ENCODE measurements at places on chromosomes 11 and 22.

GRCh38 chr11:69238573-69239351 is 55.2 kb upstream of the MYEOV start:
- no peak for DNase-seq

DNA sequence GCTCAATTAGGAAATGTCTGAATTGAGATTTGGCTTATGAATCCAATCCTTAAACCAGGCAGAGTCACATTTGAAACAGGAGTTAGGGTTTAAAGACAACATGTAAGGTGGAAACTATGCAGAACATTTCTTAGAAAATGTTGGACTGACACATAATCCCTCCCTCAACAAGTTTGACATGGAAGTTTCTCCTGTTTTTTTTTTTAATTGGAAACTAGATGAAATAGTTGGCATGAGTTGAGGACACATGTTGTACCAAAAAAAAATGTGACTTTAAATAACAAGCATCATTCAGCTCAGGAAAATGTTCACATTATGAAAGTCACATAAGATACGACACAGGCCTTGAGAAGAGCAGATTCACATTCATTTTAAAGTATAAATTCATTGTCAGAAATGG is 154.9 kb upstream of the DDI1 start:
- DNase-seq: no peak

- DNase-seq: no peak
These were observed 2.4 kb upstream of the OR10V1 start for GRCh38 chr11:59716051-59716450.

DNA sequence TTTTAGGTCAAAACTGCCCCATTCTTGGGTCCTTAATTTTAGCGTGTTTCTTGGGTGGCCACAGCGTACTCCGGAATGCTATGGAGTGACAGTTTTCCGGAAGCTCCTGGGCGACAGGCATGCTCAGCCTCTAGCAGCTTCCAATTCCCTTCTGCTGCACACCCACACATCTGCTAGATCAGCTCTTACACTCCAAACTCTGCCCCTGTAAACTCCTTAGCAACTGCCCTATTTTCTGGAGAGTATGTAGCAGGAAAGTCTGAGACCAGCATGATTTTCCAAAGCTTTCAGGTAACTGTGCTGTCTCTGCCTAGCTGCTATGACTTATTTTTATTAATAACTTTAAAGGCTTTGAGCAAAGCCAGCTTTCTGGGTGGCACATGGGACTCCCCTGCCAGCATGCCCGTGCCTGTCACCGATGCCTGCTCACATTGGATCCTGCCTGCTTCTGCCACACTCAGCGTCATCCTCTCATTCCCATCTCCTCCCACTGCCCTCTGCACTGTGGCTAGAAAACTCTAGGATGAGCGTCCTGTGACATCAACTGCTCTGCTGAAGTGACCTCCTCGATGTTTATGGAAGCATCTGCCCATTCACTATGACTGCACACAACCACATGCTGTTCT is 17.3 kb downstream of the TOLLIP start:
- DNase-seq: no peak

DNA sequence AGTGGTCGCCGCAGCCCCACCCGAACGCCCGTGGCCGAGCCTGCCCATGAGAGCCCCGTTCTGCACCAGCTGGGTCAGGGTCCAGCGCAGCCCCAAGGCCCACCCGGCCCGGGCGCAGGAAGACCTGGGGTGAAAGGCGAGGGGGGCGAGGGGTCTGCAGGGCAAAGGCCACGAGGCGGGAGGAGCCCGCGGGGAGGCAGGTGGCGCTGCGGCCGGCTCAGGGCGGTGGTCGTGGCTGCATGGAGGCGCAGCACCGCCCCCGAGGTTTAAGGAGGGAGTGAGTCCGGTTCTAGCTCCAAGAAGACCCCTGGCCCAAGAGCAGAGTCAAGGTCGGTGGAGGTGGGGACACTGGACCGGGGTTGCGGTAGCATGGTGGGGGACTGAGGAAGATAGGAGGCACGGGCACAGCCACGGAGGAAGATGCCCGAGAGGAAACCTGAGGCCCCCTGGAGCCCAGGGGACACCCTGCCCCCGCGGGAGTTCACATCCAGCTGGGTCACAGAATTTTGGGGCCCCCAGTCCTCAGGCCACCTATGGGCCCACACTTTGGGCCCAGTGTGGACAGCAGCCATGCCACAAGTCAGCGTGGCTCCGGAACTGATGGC is 514 bp upstream of the HDAC10 start:
- no peak for DNase-seq

DNA sequence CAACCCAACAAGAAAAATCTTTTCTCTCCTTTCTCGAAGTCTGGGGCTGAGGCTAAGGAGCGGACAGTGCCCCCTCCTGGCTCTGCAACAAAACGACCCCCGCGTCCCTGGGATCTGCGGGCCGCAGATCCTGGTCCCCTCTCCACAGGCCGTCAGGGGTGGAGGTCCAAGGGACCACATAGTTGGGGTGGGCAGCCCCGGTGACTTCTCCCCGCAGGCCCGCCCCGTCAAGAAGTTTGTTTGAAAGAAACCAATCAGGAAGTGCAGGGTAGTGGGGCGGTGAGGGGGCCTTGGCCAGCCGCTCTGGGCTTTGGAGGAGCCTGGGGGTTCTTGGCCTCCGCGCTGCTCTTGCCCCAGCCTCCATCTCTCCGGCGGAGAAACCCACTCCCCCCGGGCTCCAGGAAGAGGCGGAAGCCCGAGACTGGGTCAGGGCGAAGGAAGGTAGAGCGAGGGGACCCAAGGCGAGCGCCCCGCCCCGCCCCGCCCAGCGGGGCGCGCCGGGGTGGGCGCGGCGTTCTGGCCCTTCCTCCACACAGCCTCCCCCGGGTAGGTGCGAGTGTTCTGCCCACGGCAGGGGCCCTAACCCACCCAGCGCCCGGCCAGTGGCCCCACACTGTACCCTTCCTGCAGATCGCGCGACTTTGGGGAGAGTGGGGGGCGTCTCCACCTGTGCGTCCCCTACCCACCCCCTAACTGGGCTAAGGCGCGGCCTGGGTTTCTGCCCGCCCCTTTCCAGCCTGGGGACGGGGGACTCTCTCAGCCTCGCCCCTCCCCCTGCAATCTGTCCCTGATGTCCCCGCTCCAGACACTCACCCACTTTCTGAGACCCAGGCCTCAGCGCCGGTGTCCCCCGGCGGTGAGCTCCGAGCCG is 1.3 kb downstream of the TP53I11 start:
- DNase-seq: no peak

DNA sequence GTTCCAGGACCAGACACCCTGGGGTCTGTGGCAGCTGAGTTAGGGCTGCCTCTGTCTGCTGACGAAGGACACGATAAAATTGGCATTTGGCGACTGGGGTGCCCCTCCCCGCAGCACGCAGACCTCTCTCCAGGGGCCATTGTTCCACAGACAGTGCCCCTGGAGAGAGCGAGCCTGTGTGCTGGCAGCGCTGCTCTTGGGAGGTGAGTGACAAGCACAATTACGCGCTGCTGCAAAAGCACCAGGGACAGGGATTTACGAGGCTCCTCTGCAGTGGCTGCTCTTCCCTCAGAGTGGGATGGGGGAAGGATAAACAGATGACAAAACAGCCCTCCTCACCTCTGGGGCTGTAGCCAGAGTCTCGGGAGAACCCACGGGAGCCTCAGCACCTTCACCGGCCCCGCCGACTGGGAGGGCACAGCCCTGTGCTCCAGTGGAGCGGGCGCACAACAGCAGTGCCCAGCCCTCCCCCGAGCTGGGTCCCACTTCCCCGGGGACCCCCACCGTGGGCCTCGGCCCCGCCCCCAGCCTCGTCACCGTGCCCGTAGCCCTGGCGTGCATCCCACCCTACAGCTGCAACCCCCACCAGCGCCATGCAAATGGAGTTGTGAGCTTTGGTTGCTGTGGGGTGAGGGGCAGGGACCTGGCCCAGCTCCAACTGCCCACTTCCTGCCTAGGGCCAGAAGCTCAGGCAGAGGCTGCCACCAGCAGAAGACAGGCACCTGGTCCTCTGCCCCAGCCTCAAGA is 19.6 kb downstream of the CHID1 start:
- no peak for DNase-seq

GRCh38 chr22:49039625-49040024 is 788.0 kb downstream of the BRD1 start:
- no peak for DNase-seq

DNA sequence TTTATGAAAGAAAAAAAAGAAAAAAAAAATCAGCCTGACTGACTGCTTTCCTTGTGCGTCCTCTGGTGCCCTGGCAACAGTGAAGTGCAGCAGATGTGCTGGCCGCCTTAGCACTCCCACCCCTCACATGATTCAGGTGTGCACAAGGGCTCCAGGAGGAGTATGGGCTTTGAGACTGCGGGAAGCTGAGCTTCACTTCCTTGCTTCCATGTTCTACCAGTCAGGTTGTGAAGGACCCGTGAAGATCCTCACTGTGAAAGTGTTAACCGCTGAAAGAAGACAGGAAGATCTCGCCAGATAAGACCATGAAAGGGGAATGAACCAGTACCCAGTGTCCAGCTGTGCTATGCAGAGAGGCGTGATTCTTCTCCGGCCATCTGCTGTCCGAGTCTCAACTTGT is 48.2 kb downstream of the HIRA start:
- no peak for DNase-seq

- DNase-seq: no peak
These were observed 118.2 kb downstream of the DSCAML1 start for GRCh38 chr11:117678658-117679406.

GRCh38 chr11:102467853-102468580 is 15.5 kb upstream of the TMEM123 start:
- no peak for DNase-seq

DNA sequence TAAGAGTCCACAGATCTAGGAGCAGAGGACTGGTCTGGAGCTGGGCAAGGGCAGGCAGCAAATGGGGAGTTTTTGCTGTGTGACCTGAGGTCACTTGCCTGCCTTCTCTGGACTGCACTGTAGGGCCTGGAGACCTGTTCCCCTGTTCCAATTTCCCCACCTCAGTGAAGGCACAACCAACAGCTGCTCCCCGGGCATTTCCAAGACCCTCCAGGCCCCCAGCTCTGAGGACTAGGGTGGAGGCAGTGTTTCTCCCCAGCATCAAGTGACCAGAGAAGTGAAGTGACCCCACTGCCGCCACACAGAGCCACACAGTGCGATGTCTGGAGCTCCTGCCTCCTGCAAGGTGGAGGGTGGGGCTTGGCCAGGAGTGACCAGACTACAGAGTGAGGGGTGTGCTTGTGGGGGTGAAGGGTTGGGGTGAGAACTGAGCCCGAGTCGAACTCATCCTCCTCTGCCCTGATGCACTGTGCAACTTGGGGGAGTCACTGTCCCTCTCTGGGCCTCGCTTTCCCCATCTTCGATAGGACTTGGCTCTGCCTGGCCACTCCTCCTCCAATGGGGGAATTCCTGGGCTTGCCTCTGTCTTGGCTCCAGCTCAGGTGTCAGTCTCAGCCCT is 21.6 kb downstream of the P2RY2 start:
- DNase-seq: no peak

DNA sequence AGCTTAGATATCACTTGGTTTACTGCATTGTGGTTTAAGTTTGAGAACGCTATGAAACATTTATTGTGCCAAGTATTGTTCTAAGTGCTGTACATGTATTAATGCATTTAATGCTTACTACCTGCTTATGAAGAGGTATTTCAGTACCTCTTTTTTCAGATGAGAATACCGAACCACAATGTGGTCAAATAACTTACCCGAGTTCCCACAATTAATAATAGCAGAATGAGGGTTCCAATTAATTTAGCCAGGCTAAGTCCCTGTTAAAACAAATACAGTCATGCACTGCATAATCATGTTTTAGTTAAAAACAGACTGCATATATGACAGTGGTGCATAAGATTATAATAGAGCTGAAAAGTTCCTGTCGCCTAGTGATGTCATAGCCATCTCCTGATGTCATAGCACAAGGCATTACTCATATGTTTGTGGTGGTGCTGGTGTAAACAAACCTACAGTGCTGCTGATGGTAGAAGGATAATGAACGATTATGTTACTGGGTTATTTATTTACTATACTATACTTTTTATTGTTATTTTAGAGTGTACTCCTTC is 4.3 kb downstream of the ZC3H12C start:
- no peak for DNase-seq

- DNase-seq: no peak
These were observed 232.6 kb upstream of the MPPED2 start for GRCh38 chr11:30818721-30819120.

DNA sequence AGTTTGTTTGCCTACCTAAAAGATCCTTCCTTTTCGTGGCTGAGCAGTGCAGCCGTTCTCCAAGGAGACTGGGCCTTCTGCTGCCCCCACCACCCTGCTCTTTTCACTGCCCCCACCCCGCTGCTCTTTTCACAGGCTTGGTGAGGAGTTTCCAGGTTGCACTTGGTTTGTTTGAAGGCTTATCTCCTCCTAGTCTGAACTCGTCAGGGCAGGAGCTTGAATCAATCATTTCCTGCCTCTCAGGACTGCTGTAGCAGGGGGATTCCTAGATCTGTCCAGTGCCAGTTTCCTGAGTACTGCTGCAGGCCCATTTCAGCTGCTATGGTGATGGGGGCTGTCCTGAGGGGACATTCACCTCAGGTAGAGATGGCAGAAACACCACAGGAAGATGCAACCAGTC is 10.0 kb downstream of the MED15 start:
- no peak for DNase-seq

DNA sequence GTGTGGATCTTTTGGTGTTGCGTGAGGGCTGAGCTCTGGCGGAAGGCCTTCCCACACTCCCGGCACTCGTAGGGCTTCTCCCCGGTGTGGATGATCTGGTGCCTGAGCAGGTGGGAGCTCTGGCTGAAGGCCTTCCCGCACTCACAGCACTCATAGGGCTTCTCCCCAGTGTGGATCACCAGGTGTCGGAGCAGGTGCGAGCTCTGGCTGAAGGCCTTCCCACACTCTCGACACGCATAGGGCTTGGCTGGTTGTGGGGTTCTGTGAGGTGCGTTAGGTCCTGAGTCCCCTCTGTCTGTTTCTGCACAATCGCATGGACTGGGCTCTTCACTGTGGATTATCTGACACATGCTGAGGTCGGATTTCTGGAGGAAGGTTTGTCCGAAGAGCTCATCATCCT is 6.4 kb downstream of the ZNF70 start:
- no peak for DNase-seq

GRCh38 chr22:44368611-44369292 is 56.0 kb upstream of the SHISAL1 start:
- DNase-seq: no peak

GRCh38 chr22:30080805-30081204 is 541 bp downstream of the HORMAD2 start:
- no peak for DNase-seq

DNA sequence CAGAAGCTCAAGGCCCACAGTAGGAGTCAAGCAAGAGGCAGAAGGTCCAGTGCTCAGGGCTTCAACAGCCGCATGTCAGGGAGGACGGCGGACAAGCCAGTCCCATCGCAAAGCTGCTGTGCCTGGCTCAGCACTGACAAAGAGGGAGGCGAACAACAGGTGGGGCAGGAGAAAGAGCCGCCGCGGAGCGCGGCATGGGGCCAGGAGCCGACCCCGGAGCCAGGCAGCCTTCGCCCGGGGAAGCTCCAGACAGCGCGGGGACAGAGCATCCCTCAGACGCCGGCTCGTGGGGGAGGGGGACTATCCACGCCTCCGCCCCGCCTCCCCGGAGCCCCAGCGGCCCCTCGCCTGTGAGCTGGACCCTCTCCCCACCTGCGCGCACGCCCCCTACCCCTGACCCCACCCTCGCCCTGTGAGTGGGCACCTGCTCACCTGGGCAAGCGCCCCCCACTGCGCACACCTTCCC is 369 bp downstream of the DHCR7 start:
- no peak for DNase-seq

GRCh38 chr11:78573681-78574080 is 983 bp downstream of the NARS2 start:
- no peak for DNase-seq
